ENCODE measurements at places on chromosomes 12 and 14.

DNA sequence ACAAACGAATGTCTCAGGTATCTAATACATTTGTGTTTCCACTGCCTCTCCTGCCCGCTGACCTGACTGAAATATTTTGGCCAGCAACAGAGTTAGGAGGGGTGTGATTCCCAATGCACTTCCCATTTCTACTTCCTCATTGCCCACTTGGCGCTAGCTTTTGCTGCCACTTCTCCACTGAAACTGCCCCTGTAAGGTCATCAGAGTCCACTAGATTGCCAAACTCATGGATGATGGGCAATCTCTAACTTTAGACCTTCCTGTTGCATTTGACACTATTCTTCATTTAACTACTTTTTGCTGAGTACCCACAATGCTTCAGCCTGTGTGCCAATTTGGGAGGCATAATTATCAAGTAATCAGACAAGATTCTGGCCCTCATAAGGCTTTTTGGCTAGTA lies 40.8 kb downstream of the GPR65 start:
- no peak for DNase-seq

GRCh38 chr12:122646517-122647217 lies 56.5 kb downstream of the HCAR2 start:
- no peak for DNase-seq

DNA sequence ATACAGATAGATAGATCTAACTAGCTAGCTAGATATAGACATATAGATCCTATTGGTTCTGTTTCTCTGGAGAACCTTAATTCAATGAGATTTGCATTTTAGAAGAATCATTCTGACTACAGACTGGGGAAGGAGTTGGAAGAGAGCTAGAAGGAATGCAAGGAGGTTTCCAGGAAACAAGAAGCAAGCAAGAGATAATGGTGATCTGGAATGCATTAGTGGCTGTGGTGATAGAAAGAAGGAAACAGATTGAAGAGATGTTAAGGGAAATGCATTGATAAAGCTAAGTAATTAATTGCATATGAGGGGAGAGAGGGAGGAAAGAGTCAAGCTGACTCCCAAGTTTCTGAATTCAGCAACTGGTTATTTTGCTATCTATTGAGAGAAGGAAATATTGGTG lies 42.7 kb downstream of the DBX2 start:
- DNase-seq: no peak

GRCh38 chr12:10243818-10244520 lies 31.3 kb downstream of the GABARAPL1 start:
- no peak for DNase-seq

- no peak for DNase-seq
Observed at GRCh38 chr14:28130610-28131284, 635.8 kb upstream of the FOXG1 start.

GRCh38 chr12:642633-643474 lies 20.4 kb downstream of the NINJ2 start:
- DNase-seq: peak; percentile 98

DNA sequence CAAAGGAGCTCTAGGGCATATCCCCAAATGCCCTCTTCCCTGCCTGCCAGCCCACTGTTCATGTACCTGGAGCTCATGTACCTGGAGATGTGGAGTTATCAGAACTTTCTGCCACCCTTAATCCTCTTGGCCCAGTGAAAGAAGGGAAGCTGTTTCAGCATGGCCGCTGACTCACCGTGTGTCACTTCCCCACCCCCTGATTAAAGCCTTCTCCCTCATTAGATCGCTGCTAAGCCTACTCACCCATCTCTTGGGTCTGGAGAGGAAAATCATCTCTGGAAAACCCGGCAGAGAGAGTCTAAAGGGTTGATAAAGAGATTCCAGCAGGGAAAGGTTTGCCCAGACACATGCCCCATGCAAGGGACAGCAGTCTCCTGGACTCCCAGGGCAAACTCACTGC lies 4.5 kb upstream of the LTBP2 start:
- no peak for DNase-seq

- no peak for DNase-seq
Observed at GRCh38 chr12:99302874-99303273, 344.7 kb upstream of the GARIN6 start.

GRCh38 chr14:42045383-42045782 lies 438.7 kb downstream of the LRFN5 start:
- DNase-seq: no peak

DNA sequence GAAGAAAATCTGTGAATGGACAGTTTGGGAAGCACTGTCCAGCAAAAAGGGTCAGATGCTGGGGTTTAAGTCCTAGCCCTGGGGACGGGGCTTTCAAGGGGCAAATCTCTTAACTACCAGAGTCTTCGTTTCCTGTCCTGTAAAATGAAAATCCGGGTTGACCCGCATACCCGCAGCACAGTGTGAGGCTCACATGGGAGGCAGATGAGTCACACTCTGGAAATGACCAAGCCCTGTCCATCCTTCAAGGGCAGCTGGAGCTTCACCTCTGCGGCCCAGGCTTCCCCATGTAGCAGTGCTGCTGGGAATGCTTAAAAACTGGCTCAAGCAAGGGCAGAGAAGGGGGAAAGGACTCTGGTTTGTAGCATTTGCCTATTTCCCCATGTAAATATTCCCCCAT lies 19.0 kb downstream of the FAM181A start:
- no peak for DNase-seq
